Esophagus squamous epithelium (tissue), 5 donors: ENCODE measurements at places on chromosomes 7 and 10.
A peak's percentile ranks its signal among the peaks of the same experiment; 100 is the strongest.

DNA sequence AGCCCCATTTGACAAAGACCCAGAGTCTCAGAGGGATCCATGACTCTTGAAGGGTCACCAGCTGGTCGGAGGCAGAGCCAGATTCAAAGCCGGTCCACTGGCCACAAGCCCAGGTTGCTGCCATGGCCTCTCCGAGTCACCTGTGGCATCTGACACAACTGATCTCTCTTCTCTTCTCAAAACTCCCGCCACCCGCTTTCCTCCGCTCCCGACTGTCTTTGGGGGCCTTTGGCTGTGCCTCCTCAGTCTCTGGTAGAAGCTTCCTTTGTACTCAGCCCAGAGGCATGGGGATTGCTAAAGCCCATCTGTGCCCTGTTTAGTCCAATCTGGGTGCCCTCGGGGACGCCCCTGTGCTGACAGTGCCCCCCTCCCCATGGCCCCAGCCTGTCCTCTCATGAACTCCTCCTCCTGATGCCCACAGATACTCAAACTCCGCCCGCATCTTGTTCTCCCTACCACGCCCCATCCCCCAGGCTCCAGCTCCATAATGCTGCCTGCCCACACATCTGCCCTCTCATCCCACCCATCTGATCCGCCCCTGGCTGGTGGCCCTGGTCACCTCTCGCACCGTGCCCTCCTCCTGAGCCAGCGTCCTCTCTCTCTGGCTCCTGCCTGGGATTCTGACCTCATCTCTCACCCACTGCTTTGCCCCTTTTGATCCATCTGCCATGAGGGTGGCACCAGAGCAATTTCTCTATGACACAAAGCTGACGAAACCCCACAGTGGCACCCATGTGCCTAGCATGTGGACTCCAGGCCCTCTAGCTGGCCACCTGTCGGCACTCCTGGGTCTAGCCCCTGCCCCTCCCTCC is 150.6 kb downstream of the SLIT1 start:
- no peaks in the 10 kb centered on the region for H3K27me3 ChIP-seq
- H3K4me3 ChIP-seq, result no peak overlapping the region
- H3K27ac ChIP-seq, result no peak overlapping the region

DNA sequence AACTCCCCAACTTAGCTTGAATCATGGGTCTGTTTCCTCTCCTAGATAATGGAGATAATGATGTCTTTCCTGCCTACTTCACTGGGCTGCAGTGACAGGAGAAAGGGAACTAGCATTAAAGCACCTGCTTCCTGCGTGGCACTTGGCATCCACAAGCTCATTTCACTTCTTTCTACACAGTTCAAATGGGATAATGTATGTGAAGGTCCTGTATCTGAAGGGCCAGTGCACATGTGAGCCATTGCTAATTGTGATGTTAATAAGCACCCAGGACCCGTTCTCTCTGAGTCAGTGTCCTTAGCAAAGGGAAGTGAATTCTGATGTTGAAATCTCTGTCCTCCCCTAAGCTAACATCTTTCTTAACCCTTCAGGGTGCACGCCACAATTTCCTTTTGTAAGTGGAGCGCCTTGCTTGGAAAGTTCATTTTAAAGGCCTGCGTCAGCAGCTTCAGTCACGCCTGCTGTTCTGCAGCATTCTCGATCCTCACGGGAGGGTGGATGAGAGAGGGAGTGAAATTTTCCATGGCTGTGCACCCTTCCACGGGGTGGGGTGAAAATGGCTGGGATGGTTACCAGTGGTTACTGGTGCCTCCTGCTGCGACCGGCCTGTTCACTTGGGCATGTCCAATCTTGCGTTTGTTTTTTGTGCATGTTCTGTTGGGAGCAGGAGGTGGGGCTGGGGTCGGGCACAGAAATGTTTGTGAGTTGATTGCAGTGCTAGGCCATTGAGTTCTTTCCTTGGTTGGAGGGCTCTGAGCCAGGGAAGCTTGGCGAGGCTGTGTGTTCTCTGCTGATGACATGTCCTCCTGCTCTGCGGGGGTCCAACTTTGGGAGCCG is 59.2 kb downstream of the HK1 start:
- H3K36me3 ChIP-seq, result no peaks in the 10 kb centered on the region
- H3K4me1 ChIP-seq, result peaks cover 92% of the 10 kb centered on the region
- no peaks in the 10 kb centered on the region for H3K27me3 ChIP-seq
- H3K4me3 ChIP-seq, result no peak overlapping the region

DNA sequence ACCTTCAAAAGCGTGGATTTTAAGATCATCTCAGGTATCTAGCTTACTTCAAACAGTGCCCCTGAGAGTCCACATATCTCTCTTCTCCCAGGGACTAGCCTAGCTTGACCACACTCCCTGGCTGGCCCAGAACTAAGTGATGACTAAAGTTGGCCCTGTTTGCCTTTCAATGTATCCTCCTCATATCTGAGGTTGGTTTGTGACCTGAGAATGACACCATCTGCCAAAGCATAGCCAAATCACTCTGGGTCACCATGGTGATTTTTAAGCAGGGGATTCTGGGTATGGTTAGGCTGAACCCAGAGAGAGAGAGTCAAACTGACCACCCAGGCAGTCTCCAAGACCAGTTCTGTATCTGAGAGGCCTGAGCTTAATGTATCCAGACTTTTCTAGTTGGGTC is 16.2 kb downstream of the CNNM1 start:
- H3K27me3 ChIP-seq, result no peaks in the 10 kb centered on the region
- H3K4me3 ChIP-seq, result no peak overlapping the region
- H3K36me3 ChIP-seq, result no peaks in the 10 kb centered on the region
- DNase-seq, result no peak
- no peaks in the 10 kb centered on the region for H3K4me1 ChIP-seq
- H3K27ac ChIP-seq, result no peak overlapping the region

GRCh38 chr7:13894954-13895353 is 94.5 kb downstream of the ETV1 start:
- no peak overlapping the region for H3K27ac ChIP-seq
- no peaks in the 10 kb centered on the region for H3K27me3 ChIP-seq
- H3K36me3 ChIP-seq, result no peaks in the 10 kb centered on the region
- no peak overlapping the region for H3K4me3 ChIP-seq
- H3K4me1 ChIP-seq, result no peaks in the 10 kb centered on the region

DNA sequence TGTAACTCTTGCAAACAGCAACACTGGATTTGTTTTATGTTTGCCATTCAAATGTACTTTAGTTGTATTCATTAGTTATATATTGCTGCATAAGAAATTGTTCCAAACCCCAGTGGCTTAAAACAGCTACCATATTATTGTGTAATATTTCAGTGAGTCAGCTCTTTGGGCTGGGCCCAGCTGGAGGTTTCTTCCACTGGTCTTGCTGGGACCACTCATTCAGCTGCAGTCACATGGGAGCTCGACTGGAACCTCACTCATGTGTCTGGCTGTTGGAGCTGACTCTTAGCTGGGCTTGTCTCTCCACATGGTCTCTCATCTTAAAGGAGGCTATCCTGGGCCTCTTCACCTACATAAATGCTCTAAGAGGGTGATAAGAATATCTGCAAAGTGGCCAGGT is 23.2 kb upstream of the PIP4K2A start:
- no peak overlapping the region for H3K27ac ChIP-seq
- no peaks in the 10 kb centered on the region for H3K36me3 ChIP-seq
- no peak for DNase-seq
- H3K4me1 ChIP-seq, result no peaks in the 10 kb centered on the region
- H3K4me3 ChIP-seq, result no peak overlapping the region
- H3K27me3 ChIP-seq, result no peaks in the 10 kb centered on the region

- no peaks in the 10 kb centered on the region for H3K27me3 ChIP-seq
- H3K27ac ChIP-seq, result no peak overlapping the region
- H3K36me3 ChIP-seq, result peaks cover 45% of the 10 kb centered on the region
- DNase-seq, result no peak
- H3K4me3 ChIP-seq, result no peak overlapping the region
- no peaks in the 10 kb centered on the region for H3K4me1 ChIP-seq
Observed at GRCh38 chr7:55198634-55199392, 166.3 kb upstream of the LANCL2 start.

DNA sequence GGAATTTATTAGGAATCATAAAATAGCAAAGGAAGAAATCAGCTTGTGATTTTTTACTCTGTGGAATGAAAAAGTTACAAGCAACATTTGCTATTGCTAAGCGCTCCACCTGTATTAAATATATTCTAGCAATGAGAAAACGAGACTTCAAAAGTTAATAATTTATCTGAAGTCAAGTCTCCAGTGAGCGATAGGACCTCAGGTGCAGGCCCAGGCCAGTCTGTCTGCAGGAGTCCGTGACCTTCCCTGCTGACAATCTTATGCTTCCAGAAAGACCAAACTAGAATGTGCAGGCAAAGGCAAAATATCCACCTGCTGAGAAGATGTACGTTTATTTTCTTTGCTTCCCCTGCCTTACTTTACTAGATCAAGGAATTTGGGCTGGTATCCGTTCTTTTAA is 22.7 kb downstream of the MRC1 start:
- no peak overlapping the region for H3K27ac ChIP-seq
- no peak overlapping the region for H3K4me3 ChIP-seq
- no peaks in the 10 kb centered on the region for H3K36me3 ChIP-seq
- peaks cover 4% of the 10 kb centered on the region for H3K4me1 ChIP-seq

DNA sequence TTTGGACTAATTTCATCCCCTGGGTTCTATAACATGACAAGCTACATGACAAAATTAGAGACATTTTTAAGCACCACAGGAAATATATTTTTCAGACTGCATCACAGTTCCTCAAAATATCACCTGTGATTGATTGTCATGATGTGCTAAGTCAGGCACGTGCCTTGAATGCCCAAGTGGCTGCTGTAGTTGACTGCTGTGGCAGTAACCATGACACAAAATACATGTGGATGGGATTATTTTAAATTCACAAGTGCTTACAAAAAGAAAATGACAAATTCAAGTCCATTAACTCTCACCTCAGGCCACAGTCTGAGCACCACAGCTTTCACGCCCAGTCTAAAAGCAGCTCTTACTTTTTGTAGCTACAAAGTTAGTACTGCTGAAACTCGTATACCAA is 45.5 kb downstream of the TNPO3 start:
- DNase-seq, result no peak
- H3K4me3 ChIP-seq, result no peak overlapping the region
- H3K36me3 ChIP-seq, result peaks cover 80% of the 10 kb centered on the region
- H3K27ac ChIP-seq, result no peak overlapping the region
- H3K4me1 ChIP-seq, result no peaks in the 10 kb centered on the region
- H3K27me3 ChIP-seq, result no peaks in the 10 kb centered on the region

- H3K36me3 ChIP-seq, result no peaks in the 10 kb centered on the region
- H3K27ac ChIP-seq, result no peak overlapping the region
- no peak for DNase-seq
Observed at GRCh38 chr10:47409866-47410256, 25.8 kb upstream of the ZNF488 start.

- H3K27me3 ChIP-seq, result no peaks in the 10 kb centered on the region
- no peaks in the 10 kb centered on the region for H3K4me1 ChIP-seq
- peaks cover 38% of the 10 kb centered on the region for H3K36me3 ChIP-seq
- no peak overlapping the region for H3K27ac ChIP-seq
- no peak overlapping the region for H3K4me3 ChIP-seq
- DNase-seq, result no peak
Observed at GRCh38 chr10:92187101-92187500, 103.8 kb downstream of the CPEB3 start.

DNA sequence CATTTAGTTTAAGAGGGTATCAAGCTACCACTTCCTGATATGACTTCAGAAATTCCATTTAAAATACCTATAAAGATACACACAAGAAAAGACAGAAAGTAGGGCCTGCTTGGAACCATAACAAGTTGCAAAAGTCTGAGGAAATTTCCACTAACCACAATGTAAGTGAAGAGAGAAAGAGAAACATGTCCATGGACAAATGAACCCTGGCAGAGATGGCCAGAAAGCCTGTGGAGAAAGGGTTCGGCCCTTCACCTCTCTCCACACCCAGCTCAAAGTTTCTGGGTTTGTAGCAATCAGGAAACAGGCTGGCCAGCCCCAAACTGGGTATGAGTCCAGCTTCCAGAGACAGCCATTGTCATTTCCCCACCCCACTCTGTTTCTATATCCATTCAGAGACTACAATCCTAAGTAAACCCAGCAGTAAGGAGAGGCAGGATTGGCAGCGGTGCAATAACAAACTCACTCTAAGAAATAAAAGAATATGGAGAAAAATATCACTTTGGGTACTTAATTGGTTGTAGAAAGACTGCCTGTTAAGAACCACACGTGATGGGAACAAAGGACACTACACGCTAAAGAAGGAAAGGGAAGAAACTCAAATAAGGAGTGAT is 71.1 kb downstream of the STK17A start:
- DNase-seq, result no peak
- no peaks in the 10 kb centered on the region for H3K27me3 ChIP-seq
- peak overlapping the region; percentile 4 for H3K27ac ChIP-seq
- peaks cover 34% of the 10 kb centered on the region for H3K36me3 ChIP-seq
- H3K4me1 ChIP-seq, result peaks cover 34% of the 10 kb centered on the region

DNA sequence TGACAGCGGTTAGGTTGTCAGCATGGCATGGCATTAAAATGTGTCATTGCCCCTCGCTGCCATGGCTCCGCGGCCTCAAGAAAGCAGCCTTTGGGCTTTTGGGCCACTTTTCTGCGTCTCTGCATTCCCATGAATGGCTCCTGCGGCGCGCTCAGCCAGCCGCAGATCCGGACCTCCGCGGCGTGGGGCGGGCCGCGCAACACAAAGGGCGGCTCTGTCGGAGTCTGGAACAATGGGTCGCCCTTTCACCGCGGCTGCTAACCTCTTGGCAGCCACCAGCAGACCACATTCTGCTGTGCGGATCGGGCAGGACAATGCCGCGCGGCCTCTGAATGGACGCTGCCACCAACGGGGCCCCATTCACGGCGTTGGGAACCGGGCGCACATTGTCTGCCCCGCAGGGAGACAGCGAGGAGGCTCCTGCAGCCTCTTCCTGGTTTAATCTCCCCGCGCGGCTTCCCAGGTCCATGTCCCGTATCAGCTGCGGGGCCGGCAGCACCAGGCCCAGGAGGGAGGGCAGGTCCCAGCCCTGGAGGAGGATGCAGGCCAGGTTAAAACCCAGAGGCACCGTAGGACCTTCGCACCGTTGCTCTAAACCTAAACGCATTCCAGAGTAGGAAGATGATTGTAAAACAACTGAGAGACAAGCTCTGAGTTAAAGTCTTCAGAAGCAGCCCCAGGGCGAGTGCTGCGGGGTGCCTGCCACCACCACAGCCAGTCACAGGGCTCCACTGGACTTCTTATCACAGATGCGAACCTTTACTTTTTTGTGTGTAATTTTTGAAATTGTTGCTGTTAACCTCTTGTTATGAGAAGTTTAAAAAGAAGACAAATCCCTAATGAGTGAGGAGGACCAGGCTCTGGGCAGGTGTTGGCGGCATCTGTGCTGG is 71.6 kb downstream of the NKX6-2 start:
- H3K4me3 ChIP-seq, result no peak overlapping the region
- no peak overlapping the region for H3K27ac ChIP-seq

GRCh38 chr7:140674899-140675701 is 2.4 kb downstream of the ADCK2 start:
- no peak overlapping the region for H3K27ac ChIP-seq
- no peaks in the 10 kb centered on the region for H3K27me3 ChIP-seq
- H3K4me3 ChIP-seq, result no peak overlapping the region
- DNase-seq, result no peak
- peaks cover 26% of the 10 kb centered on the region for H3K4me1 ChIP-seq
